ENCODE measurements at places on chromosomes 5 and 9. TPM values are rescaled to one million over a fixed set of nuclear protein-coding genes. Genes with fewer than 3 reads are reported as not detected.

NMRK1 gene
- 12.3 TPM for total RNA-seq

GABRB2 gene
- total RNA-seq = 2.3 TPM

GRCh38 chr9:6384732-6385131, 28.3 kb upstream of the UHRF2 start:
- DNase-seq = no peak

DNA sequence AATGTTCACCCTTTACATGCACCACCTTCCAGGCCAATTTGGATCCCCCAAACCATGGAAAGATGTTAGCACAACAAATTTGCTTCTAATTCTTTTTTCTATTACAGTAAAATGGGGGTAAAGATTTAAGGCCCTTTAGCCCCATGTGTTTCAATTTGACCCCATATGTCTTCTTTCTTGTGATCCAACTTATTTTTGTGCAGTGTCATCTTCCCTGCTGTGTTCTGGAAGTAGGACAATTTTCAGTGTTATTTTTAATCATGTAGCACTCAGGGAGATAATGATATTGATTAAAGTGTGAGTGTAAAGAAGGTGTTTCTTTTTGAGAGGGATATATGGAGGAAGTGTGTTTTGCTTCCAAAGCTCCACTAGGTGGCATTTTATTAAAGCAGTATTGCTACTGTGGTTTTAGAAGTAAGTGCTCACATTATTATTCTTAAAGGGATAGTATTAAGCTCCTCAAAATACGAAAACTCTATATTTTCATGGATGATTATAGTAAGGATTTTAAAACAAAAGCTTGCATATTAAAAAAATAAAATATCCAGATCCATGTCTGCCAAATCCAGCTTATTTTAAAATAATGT, 118.7 kb upstream of the ATP10B start:
- DNase-seq = no peak

DNA sequence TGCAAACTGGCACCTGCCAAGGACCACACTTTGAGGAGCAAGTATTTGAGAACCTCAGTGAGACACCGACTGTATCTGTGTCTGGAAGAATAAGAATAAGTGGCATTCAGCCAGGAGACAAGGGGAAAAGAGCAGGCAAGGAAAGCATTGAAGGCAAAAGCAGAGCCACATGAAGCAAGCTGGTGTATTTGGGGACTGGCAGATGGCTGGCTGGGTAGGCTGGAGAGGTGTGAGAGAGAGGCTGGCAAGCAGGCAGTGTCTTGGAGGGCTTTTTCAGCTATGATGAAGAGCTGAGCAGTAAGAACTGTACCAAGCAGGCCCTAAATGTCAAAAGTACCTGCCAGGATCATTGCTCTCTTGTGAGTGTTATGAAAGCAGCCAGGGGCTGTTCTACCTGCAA, 14.1 kb upstream of the C5orf58 start:
- DNase-seq = no peak

DNA sequence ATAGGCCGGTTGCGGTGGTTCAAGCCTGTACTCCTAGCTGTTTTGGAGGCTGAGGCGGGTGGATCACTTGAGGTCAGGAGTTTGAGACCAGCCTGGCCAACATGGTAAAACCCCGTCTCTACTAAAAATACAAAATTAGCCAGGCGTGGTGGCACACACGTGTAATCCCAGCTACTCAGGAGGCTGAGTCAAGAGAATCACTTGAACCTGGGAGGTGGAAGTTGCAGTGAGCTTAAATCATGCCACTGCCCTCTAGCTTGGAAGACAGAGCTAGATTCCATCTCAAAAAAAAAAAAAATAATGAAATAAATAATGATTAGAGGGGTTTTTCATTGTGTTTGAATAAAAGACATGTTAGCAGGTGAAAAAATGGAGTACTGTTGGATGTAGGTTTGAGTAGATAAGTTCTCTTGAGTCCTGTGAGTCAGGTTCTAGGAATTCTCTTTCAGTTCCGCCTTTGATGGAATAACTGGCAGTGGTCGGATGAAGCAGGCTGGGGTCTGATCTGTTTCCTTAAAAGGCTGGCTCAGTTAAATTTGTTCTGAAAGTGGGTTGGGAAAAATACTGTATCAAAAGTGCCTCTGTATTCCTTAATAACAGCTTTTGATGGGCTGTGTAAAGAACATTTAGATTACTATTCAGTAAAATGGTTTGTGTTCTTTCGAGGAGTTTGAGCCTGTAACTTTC, 73.2 kb downstream of the AOPEP start:
- no peak for DNase-seq

Data from tibial nerve (tissue), 4 donors.